ENCODE measurements at places on chromosomes 4 and X.
A peak's percentile ranks its signal among the peaks of the same experiment; 100 is the strongest.

GRCh38 chrX:38516196-38516774 lies 45.1 kb upstream of the TSPAN7 start:
- DNase-seq = no peak

GRCh38 chr4:102318526-102318925 lies 26.8 kb downstream of the SLC39A8 start:
- DNase-seq = no peak

DNA sequence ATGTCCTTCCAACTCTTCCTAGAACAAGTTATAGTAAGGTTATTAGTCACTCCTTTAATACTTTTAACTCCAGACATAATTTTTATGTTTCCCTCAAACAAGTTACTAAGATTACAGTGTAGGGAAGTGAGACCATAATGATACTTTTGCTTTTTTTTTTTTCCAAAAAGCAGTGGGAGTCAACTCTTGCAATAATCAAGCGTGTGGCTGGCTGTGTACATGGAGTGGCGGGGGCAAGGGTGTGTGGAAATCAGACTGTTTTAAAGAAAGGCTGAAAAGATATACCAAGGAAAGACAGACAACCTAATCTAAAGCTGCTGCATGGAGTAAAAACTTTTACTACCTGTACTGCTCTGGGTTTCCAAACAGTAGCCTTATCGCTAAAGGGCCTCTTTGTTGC lies 4.1 kb downstream of the NOA1 start:
- no peak for DNase-seq

GRCh38 chr4:80322716-80323115 lies 12.8 kb upstream of the CFAP299 start:
- DNase-seq = peak; percentile 3

DNA sequence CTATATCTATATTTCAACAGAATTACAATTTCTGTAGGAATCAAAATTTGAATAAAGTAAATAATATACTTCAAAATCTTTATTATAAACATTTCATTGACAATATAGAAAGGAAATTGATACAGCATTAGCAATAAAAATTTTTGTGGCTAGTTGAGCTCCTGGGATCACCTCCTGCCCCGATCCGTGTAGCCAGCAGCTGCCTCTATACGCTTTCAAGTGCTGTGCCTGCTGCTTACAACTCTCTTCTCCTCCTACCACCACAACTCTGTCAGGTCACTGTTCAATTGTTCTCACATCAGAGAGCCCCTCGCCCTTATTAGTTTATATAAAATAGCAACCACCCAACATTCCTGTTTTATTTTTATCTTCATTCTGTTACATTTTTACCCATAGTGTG lies 27.6 kb downstream of the INPP4B start:
- DNase-seq = no peak

All from AML-193 (cell line).